ENCODE measurements at places on chromosomes 3 and 15.

GRCh38 chr15:43329217-43329959, 985 bp downstream of the LCMT2 start:
- DNase-seq = no peak

DNA sequence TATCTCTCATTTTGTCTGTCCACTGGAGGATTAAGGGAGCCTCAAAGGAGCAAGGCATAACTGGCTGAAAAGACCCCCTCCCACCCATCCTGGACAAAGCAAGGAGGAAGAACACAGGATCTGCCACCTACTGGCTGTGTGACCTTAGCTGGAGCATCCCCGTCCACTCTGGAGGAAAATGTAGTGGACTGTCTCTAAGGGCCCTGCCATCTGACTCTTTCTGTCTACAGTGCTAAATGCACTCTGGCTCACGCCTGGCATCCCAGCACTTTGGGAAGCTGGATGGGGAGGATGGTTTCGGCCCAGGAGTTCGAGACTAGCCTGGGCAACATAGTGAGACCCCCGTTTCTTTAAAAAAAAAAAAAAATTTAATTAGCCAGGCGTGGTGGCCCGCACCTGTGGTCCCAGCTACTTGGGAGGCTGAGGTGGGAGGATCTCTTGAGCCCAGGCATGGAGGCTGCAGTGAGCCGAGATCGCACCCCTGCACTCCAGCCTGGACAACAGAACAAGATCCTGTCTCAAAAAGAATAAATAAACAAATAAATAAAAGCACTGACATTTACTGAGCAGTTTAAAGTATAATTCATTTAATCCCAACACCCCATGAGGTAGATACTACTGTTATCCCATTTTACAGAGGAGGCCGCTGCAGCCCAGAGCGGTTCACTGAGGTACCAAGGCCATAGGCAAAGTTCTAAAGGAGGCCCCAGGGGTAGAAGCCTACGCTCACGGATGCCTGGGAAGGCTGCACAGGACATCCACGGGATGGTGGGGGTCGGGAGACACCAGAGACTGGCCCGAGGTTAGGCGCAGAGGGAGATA, 1.1 kb downstream of the TBC1D2B start:
- DNase-seq = no peak

GRCh38 chr15:100244796-100245486, 96.8 kb downstream of the ADAMTS17 start:
- DNase-seq = no peak

DNA sequence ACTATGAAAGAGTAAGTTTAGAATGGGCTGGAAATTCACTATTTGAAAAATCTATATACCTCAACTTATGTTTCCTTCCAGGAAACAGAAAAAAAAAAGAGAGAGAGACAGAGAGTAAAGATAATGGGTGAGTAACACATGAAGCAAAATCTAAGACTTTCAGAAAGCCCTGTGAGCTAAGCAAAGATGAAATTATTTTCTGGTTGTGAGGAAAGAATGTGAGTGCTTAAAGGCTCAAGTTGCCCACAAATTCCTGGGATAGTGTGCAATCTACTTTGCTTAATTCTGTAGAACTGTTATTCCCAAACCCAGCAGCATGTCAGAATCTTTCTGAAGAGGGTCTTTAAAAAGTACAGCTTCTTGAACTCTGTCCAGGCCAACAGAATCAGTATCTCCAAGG, 337.7 kb upstream of the AGTR1 start:
- DNase-seq = no peak

Data from B cell (primary cell).